ENCODE measurements at places on chromosomes 4 and X.

GRCh38 chr4:145732895-145733880 lies 53.2 kb downstream of the C4orf51 start:
- DNase-seq, result peak; percentile 94

DNA sequence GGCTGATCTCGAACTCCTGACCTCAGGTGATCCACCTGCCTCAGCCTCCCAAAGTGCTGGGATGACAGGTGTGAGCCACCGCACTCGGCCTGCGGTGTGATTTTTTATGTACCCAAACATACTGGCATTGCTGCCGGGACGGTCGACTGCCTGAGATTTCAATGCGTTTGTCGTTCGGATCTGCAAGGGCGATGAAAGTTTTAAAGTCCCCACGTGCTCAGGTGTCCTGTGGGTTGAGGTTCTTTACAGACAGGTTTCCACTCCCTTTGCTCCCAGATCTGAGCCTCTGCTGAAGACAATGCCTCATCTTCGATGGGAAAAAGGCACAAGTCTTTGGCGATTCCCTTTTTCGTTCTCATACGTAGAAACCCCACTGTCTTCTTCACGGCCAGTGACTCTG lies 78.1 kb upstream of the SHOX start:
- DNase-seq, result no peak

- DNase-seq, result no peak
These were observed at the start of gene PASD1 for GRCh38 chrX:151563449-151563848. TSS of gene PASD1 (plus strand) at chrX:151563675. CDS start at chrX:151601554, 37,879 bp downstream.

GRCh38 chrX:68429216-68429615 lies 4.1 kb downstream of the OPHN1 start:
- no peak for DNase-seq

DNA sequence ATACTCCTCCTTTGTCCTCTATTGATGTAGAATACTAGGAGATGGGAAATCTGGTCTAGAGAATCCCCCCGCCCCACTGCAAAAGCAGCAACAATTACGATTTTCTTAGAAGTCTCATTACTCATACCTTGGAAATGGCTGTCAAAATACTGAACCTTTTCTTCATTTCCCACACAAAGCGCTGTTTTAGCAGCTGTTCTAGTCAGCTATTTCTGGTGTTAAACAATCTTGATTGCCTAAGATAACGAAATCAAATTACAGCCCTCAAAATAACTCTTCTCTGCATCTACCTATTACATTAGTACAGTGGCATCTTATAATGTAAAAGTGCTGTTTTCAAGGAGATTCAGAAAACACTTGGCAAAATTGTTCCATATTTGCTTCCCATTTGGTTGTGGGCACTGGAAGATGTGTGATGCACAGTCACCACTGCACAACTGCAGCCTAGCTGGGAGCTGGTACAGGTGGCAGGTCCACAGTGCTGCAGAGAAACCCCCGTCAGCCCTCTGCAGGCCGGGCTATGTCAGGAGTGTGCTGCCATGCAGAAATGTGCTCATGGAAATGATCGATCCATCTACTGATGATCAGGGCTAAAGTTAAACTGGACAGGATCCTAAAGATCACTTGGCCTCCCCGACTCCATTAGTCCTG lies 50.4 kb downstream of the TBC1D9 start:
- DNase-seq, result no peak

DNA sequence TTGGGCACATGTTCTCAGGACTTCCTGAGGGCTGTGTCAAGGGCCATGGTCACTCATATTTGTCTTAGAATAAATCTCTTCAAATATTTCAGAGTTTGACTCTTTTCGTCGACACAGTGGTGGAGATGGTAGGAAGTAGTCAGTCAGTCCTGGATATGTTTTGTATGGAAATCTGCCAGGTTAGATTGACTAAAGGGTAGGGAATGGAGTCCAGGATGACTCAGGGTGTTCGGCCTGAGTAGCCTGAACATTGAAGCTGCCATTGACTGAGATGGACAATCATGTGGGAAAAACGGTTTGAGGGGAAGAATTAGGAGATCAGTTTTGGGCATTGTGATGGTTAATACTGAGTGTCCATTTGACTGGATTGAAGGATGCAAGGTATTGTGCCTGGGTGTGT lies 177.1 kb upstream of the CENPE start:
- DNase-seq, result no peak

DNA sequence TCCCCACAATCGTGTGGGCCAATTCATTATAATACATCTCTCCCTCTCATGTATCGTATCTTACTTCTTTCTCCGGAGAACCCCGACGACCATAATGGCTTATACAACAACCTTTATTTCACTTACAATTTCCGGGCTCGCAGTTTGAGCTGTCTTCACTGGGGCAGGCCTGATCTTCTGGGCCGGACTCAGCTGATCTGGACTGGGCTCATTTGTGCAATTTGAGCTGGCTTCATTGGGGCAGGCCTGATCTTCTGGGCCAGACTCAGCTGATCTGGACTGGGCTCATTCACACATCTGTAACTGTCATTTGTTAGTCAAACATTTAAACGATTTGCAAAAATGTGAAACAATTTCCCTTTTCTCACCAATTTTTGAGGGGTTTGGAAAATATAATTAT lies 171.5 kb upstream of the FRG1 start:
- no peak for DNase-seq

DNA sequence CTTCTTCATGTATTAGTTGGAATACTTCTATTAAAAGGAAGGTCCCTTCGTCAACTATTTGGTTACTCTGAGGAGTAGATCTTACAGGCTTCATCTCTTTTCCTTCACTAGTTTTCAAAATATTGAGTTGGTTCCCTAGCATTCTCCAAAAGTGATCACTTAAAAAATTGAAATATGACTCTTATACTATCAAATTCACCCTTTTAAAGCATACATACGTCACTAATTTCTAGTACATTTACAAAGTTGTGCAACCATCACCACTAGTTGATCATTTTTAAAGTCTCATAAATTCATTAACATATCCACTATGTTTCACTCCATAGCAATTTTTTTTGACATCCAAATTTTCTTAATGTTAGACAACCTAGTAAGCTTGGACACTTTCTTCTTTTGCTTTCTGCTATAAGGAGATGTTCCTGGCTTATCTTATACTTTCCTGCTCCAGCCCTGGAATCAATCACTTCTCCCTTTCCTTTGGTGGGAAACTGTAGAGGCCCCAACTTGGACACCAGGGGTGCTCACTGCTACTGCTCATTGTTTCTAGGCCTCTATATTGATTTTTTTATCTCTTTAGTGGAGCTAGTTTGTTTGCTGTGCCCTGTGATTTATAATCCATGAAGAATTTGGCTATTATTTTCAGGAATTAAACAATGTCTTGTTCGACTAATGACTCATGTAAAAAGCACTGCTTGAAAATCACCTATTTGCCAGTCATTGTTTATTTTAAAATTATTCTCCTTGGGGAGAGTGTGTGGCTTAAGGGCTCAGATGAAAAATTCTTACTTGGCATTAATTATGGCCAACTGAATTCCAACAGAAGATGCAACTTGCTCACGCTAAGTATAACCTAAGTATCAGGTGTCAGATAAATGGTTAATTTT lies 4.0 kb upstream of the ZFX start:
- DNase-seq, result no peak

- DNase-seq, result no peak
These were observed 150.6 kb downstream of the ATRX start for GRCh38 chrX:77635373-77635772.

GRCh38 chr4:73308286-73308685 lies 49.7 kb upstream of the ANKRD17 start:
- peak; percentile 0 for DNase-seq

DNA sequence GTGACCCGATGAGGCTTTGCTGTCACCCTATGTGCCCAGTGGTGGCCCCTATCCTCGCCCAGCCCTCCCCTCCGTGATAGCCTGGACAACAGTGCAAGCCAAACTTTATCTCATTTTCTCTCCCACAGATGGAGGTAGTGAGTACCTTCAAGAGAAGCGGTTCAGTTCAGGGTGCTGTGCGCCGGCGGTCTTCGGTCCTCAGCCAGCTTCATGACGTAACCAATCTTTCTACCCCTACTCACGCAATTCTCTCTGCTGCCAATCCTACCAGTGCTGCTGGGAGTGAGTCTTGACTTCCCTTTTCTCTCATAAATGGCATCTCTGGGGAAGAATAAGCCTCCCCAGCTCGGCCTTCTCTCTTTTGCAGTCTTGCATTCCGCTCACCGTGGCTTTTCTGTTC lies 29.5 kb downstream of the CCNQ start:
- no peak for DNase-seq

GRCh38 chr4:78749258-78749971 lies 26.7 kb upstream of the BMP2K start:
- DNase-seq, result no peak

DNA sequence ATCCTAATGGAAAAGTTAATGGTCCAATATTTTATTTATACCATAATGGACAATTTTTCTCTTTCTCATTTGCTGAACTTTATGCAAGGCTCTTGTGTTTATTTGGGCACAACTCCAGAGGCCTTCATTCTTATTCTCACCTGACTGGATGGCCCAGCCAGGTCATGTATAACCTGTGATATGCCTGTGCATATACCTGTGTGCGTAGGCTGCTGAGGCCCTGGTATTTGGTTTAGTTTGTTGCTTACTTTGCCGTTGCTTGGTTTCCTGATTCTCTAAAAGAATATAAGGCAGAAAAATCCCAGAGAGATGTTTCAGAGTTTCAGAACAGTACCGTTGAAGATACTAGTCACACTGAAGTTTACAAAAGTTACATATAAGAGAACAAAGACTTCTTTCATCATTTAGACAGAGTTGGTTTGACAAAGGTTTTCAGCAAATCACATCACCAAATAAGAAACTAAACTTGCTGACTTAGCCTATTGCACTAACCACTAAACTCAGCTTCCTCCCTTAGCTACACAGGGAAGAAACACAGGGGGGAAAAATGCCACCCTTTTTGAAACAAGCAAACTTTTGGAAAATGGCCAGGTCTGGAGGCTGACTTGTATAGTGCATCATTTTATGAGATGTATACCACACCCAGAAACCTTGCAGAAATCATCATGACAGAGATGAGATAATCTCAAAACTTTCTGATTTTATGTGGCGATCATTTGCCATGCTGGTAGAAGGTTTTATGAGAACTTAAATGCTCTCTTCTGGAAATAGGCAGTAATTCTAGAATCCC lies 248.5 kb downstream of the GRIA3 start:
- no peak for DNase-seq

DNA sequence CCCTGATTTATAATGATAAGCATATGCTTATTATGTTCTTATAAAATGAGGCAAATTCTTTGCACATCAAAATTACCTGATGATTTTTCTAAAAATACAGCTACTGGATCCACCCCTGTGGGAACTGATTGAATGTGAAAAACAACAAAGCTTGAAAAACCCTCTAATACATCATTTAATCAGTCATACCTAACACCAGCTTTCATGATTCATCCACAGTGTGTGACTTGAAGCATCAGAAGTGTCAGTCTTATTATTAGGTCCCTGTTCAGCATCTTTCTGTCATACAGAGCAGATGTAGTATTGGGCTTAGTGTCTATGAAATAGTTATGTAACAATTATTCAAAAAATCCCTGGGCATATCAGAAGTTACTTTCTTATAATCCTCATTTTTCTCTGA lies 671.3 kb upstream of the GALNT7 start:
- no peak for DNase-seq

GRCh38 chr4:52358366-52358765 lies 300.7 kb downstream of the USP46 start:
- peak; percentile 65 for DNase-seq

DNA sequence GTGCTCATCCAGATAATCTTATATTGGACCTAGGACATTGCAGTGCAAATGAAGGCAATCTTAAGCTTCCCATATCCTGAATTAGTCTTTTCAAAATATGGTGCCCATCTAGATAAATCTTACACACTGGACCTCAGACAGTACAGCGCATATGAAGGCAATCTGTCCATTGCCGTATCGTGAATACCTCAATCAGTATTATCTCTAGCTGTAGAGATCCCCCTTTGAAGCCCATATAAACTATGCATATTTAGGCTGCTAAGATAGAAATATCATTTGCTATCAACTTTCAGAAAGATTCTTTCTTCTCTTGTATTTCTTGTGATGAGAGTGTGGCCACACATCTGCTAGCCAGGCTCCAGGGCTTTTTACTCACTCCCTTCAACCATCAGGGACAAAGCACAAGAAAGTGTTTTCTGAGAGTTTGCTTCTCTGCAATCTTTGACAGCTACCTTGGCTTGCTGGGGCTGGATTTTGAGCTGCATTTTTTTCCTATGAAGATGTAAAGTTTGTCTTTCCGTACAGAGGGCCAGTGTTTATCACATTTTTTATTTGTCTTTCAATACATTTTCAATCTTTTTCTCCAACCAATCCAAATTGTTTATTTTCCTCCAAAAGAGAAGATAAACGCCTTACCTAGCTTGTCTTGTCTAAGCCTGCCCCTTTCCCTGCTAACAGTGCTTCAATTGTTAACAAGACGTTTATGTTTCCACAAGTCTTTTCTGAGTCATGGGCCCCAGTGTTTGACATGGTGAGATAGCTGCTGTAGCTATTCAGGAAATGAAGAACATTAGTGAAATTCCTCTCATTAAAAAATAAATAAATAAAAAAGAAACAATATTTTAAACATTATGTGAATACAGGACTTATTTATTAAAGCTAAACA lies 57.6 kb upstream of the FAT1 start:
- no peak for DNase-seq

DNA sequence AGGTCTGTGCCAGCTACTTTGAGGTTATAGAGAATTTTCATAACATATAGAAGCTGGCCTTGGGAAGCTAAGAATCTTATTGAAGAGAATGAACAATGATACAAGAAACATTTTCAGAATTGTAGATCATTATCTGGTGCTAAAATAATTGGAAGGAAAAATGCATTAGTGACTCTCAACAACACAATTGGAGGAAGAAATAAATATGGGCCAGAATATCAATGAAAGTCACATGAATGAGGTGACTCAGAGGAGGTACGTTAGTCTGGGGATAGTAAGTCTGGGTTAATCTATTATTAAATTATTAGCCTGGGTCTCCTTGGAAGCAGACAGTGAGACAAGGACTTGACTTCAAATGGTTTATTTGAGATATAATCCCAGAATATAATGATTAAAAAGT lies 529.3 kb upstream of the SLIT2 start:
- DNase-seq, result no peak

- no peak for DNase-seq
These were observed 12.0 kb upstream of the NAT8L start for GRCh38 chr4:2047031-2047660.

DNA sequence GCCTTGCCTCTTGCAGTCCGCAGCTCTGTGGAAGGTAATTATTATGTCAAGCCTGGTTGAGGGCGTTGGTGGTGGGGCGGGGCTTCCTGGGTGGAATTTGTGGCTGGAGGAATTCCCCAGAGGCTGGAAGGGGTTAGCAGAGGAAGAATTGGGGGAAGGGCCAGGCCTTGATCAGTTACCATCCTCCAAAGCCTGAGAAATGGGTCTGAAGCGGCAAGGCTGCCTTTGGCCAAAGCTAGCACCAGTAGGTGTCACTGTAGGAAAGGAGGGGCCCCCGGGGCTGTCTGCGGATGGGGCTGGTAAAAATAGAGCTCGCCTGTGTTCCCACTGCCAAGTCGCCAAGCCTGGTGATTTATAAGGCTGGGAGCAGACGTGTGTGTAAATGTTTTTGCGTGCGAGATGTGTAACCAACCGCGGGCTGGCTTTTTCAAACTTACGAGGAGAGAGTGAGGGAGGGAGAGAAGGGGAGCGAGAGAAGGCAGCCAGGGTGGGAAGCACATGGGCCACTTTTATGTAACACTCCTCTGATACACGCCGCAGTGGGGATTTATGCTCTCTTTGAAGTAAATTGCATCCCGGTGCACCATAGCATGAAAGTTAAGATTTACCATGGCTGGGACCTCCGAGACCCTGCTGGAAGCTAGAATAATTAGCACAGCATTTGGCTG lies 367.0 kb downstream of the BCOR start:
- DNase-seq, result peak; percentile 44
